Uterus (tissue), 4 donors: ENCODE measurements at places on chromosomes 5 and 9. TPM values are rescaled to one million over a fixed set of nuclear protein-coding genes. Genes with fewer than 3 reads are reported as not detected.
A peak's percentile ranks its signal among the peaks of the same experiment; 100 is the strongest.

DNA sequence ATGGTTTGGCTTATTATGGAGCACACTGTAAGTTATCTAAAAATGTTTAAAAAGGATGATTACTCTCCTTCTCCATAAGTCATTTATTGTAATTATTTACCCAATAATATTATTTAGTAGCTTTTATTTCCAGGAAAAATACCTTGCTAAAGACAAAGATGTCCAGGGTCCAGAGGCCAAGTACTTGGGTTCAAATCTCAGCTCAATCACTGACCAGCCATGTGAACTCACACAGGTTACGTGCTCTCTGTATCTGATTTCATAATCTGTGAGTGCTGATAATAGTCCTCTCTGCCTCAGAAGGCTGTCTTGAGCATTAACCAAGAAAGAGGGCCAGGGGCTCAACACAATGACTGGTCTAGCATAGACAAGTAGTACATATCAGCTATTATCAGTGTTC is 27.0 kb downstream of the ALDH1A1 start:
- no peaks in the 10 kb centered on the region for H3K36me3 ChIP-seq
- no peak for DNase-seq
- no peak overlapping the region for H3K4me3 ChIP-seq

DNA sequence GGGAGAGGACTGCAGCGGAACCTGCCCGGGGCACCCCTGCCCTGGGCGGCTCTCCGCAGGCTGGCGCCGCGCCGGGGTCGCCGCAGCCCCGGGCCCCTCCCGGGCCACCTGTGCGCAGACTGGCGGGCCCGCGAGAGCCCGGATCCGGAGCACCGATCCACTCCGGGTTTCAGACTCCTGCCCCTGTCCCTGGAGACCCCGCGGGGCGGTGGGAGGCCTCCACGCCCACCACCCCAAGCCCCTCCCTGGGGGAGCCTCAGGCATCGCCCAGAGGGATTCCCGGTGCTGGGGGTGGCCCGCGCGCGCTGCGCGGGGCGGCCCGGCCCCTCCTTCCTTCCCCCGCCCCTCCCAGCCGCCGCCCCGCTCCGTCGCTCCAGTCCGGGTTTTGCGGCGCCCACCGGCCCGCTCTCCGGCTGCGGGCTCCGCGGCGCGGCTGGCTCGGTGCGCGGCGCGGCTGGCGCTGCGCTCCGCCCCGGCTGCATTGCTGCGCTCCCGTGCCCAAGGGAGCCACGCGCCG is at the start of gene UNC5A:
Gene UNC5A (plus strand): TSS at position 479 of the 517 bp plus-strand sequence. CDS start 192 bp downstream, outside the sequence.
- peaks cover 9% of the 10 kb centered on the region for H3K4me1 ChIP-seq
- H3K36me3 ChIP-seq, result no peaks in the 10 kb centered on the region
- H3K4me3 ChIP-seq, result no peak within 1 kb of the TSS
- no peak within 1 kb of the TSS for H3K27ac ChIP-seq

DNA sequence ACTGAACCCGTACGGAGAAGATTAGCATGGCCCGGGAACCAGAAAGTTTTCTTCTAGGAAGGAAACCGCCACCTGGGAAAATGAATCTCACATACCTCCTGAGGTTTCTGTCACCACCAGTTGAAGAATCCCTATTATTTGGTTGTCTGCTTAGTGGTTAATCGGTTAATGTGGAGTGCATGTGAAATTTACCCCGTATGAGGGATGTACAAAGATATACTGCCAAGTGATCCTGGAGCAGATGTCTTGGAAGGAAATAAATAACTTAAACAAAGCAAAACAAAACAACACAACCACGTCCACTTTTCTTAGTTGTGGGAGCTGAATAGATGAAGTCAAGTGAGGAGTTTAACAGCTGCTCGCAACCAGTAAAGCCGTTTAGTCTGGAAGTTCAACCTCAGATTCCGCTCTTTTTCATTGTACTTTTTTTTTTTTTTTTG is 3.8 kb downstream of the DMRT2 start:
- H3K36me3 ChIP-seq, result no peaks in the 10 kb centered on the region
- no peak overlapping the region for H3K27ac ChIP-seq
- H3K4me1 ChIP-seq, result no peaks in the 10 kb centered on the region
- no peaks in the 10 kb centered on the region for H3K27me3 ChIP-seq
- DNase-seq, result no peak

DNA sequence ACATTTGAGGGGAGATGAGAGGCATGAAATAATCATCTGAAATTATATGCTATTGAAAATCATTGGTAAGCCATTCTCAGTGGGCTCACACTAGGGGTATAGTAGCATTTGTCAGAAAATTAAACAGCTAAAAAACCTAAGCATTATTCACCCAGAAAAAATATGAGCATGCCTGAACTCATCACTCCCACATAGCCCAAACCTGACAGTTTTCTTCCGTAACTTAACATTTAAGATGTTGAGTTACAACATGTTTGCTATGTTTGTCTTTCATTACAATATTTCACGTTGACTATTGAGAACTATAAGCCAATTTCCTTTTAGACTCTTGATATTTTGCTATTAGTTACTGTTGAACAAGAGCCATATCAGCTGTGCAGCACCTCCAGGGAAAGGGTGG is 23.5 kb upstream of the GHR start:
- no peak overlapping the region for H3K4me3 ChIP-seq
- no peaks in the 10 kb centered on the region for H3K27me3 ChIP-seq
- H3K4me1 ChIP-seq, result no peaks in the 10 kb centered on the region
- H3K27ac ChIP-seq, result no peak overlapping the region
- no peaks in the 10 kb centered on the region for H3K36me3 ChIP-seq

GRCh38 chr5:21615195-21615765 is 1237.9 kb downstream of the CDH12 start:
- H3K36me3 ChIP-seq, result no peaks in the 10 kb centered on the region
- no peak for DNase-seq
- no peaks in the 10 kb centered on the region for H3K4me1 ChIP-seq
- H3K27ac ChIP-seq, result no peak overlapping the region
- no peaks in the 10 kb centered on the region for H3K27me3 ChIP-seq
- no peak overlapping the region for H3K4me3 ChIP-seq

DNA sequence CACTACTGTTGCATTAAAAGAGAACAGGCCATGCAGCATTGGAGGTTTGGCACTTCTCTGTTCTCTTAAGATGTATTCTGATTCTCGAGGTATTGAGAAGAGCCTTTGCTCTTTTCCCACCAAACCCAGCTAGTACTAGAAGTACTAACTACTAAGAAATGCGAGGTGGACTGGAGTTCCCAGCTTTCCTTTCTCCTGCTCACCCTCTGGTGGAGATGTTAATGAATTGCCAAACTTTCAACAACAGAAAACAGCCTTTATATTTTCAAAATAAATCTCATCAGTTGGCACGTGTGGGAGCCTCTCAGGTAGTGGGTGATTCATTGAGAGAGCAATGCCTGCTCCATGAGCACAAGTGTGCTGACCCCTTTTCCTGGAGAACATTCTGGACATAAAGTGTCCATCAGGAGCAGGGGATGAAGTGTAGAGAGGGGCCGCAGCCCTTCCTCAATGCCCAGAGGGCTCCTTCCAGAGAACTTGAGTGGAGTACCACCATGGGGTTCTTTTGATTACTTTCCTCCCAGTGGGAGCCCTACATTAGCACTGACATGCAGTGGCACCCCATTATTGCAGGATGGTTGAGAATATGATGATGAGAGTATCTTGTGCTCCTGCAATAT is 45.7 kb downstream of the TMEM174 start:
- H3K4me1 ChIP-seq, result no peaks in the 10 kb centered on the region
- no peak for DNase-seq
- no peak overlapping the region for H3K27ac ChIP-seq
- no peaks in the 10 kb centered on the region for H3K36me3 ChIP-seq
- H3K4me3 ChIP-seq, result no peak overlapping the region

The DRD1 gene
- not detected for total RNA-seq

DNA sequence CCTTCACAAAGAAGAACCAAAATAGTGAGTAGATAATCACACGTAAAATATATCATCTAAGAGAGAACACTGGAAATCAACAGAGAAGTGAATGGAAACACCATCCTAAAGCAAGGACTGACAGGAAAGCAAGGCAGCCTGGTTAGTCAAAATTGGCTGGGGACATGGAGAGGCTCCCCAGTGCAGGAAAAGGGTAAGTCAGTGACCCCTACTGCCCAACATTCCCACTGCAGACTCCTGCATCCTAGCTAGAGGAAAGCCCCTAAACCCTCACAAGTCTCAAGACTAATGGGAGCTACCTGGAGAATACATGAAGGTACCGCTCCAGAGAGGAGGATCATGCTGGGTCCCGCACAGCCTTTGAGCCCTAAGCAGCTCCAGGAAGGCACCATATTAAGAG is 60.1 kb downstream of the ZDHHC21 start:
- no peak for DNase-seq
- no peak overlapping the region for H3K4me3 ChIP-seq
- no peak overlapping the region for H3K27ac ChIP-seq
- no peaks in the 10 kb centered on the region for H3K27me3 ChIP-seq
- H3K4me1 ChIP-seq, result no peaks in the 10 kb centered on the region
- H3K36me3 ChIP-seq, result no peaks in the 10 kb centered on the region

DNA sequence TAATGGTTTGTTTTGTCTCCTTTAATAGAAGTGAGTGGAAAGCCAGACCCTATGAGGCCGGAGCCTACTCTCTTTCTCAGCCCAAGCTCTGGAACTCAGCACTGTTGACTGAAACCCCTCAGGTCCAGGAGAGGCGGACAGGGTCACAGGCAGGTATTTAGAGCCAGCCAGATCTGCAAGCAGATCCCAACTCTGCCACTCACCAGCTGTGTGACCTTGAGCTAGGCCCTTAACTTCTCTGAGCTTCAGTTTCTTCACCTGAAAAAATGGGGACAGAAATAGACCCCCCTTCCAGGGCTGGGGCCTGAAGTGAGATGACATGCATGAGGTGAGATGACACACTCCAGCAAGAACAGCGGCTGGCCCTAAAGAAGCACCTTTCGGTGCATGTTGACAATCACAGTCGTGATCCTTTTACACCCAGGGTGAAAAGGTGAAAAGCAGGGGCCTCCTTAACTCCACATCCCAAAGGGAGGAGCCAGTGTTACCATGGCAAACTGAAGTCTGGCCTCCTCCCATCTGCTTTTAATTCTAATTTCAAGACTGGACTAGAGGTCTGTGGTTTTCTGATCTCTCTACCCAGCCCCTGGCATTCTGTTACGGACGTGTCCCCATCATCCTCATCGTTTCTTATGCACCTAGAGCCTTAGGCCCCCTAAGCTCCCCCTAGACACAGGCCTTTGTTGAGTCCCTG is 27.2 kb downstream of the MORN5 start:
- no peaks in the 10 kb centered on the region for H3K4me1 ChIP-seq
- H3K27me3 ChIP-seq, result no peaks in the 10 kb centered on the region
- no peak overlapping the region for H3K4me3 ChIP-seq
- no peak overlapping the region for H3K27ac ChIP-seq
- no peaks in the 10 kb centered on the region for H3K36me3 ChIP-seq

DNA sequence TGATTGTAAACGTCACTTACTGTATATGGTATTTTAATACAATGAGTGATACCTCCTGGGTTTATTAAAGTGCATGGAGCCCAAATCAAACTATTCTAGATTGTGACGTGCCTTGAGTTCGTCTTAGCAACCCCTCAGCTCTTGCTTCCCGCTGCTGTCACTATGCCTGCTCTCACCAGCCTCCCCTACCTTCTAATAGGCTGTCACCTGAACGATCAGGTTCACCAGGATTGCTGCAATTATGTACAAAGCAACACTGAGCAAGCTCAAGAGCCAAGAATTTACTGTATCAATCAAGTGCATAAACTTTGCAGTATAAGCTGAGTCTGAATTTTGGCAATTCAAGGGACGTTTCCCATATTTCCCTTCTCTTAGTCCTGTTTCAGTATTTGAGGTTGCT is 3.0 kb downstream of the LECT2 start:
- H3K36me3 ChIP-seq, result no peaks in the 10 kb centered on the region
- no peak overlapping the region for H3K27ac ChIP-seq
- no peaks in the 10 kb centered on the region for H3K27me3 ChIP-seq
- no peak for DNase-seq
- no peaks in the 10 kb centered on the region for H3K4me1 ChIP-seq

GRCh38 chr9:121242959-121243346 is 25.0 kb upstream of the GSN start:
- H3K36me3 ChIP-seq, result no peaks in the 10 kb centered on the region
- H3K27ac ChIP-seq, result peak overlapping the region; percentile 55
- no peak for DNase-seq
- H3K27me3 ChIP-seq, result no peaks in the 10 kb centered on the region
- no peaks in the 10 kb centered on the region for H3K4me1 ChIP-seq

The HIGD2A gene
- total RNA-seq, result 20.0 TPM

DNA sequence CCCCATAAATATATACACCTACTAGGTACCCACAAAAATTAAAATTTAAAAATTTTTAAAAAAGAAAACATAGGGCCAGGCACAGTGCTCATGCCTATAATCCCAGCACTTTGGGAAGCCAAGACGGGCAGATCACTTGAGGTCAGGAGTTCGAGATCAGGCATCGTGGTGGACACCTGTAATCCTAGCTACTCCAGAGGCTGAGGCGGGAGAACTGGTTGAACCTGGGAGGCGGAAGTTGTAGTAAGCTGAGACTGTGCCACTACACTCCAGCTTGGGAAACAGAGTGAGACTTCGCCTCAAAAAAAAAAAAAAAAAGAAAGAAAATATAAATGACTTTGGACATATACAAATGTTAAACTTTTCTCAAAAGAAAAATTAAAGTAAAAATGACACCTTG is 33.3 kb upstream of the RNF38 start:
- DNase-seq, result no peak
- no peaks in the 10 kb centered on the region for H3K27me3 ChIP-seq
- no peak overlapping the region for H3K4me3 ChIP-seq
- H3K36me3 ChIP-seq, result no peaks in the 10 kb centered on the region
- no peak overlapping the region for H3K27ac ChIP-seq

The EXOSC2 gene
- 2.4 TPM for total RNA-seq

- H3K27me3 ChIP-seq, result no peaks in the 10 kb centered on the region
- H3K36me3 ChIP-seq, result no peaks in the 10 kb centered on the region
- H3K4me1 ChIP-seq, result no peaks in the 10 kb centered on the region
- no peak overlapping the region for H3K4me3 ChIP-seq
- no peak overlapping the region for H3K27ac ChIP-seq
- DNase-seq, result no peak
These were observed 1664.5 kb downstream of the EFNA5 start for GRCh38 chr5:106006242-106006641.

DNA sequence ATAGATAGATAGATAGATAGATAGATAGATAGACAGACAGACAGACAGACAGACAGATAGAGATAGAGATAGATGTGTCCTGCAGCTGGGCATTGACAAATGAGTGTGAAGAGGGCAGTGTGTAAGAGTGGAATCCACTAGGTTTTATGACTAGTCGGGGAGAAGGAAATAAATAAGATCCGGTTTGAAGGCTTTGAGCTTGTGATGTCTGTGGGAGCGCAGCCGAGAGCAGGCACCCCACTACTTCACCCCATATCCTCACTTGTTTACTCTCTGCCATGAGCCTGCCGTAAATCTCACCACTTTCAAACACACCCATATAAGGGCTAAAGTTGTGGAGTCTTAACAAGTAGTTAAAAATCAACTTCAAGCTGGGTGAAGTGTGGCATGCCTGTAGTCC is 1.4 kb upstream of the SUSD1 start:
- DNase-seq, result no peak
- H3K4me3 ChIP-seq, result no peak overlapping the region
- no peaks in the 10 kb centered on the region for H3K4me1 ChIP-seq
- H3K36me3 ChIP-seq, result no peaks in the 10 kb centered on the region

GRCh38 chr9:36986468-36987408 is 47.3 kb downstream of the PAX5 start:
- H3K36me3 ChIP-seq, result no peaks in the 10 kb centered on the region
- H3K27ac ChIP-seq, result no peak overlapping the region
- peaks cover 4% of the 10 kb centered on the region for H3K4me1 ChIP-seq

The RUSC2 gene
- total RNA-seq, result 60.2 TPM
